ENCODE measurements at places on chromosomes 6 and 20.

- no peak for DNase-seq
- H3K27ac ChIP-seq, result no peak overlapping the region
- H3K4me1 ChIP-seq, result peaks cover 7% of the 10 kb centered on the region
- H3K36me3 ChIP-seq, result no peaks in the 10 kb centered on the region
- H3K27me3 ChIP-seq, result peaks cover 3% of the 10 kb centered on the region
These were observed 394.0 kb downstream of the LAMA2 start for GRCh38 chr6:129276986-129277385.

DNA sequence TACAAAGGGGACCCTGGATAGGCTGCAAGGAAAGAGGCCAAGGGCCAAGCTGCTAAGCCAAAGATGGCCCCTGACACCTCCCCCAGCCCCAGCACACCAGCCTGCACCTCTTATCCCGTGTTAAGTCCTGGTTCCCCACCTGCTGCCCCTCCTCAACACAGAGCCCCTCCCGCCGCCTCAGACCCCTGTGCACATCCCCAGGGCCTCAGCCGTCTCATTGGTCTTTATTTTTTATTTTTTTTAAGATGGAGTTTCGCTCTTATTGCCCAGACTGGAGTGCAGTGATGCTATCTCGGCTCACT lies 37.1 kb upstream of the MDFI start:
- H3K27ac ChIP-seq, result no peak overlapping the region
- H3K4me1 ChIP-seq, result peaks cover 5% of the 10 kb centered on the region
- no peak for DNase-seq
- H3K27me3 ChIP-seq, result no peaks in the 10 kb centered on the region
- no peak overlapping the region for H3K4me3 ChIP-seq

DNA sequence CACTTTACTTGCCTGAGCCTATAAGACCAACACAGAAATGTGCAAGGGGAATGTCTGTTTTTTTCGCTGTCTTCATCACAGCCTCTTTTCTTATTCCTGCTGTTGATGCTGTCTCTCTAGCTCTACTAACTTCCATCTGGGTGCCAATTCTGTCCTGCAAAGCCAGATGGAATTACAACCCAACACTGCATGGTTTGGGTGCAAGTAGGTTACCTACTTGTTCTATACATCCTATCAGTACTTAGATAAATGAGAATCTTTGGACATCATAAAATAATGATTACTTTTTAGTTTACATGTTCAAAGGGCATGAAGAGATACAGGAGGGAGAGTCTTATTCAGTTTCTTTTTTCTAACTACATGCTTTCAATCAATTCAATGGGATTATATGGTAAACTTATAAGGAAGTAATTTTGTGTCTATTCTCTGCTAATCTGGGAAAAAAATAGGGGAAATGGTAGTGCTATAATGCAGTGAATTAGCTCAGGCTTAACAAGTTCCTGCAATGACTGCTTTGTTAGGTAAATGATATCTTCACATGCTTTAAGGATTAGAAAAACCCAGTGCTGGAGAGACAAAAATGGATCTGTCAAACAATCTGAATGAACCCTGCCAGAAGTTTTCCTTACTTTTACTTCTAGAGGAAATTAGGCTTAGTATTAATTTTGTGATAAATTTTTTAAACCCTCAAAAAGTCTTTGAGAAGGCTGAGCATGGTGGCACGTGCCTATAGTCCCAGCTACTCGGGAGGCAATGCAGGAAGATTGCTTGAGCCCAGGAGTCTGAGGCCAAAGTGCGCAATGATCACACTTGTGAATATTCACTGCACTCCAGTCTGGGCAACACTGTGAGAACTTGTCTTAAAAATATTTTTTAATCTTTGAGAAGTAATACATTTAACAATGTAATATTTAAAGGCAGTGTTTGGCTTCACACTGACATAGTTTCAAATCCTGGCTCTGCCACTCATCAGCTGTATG lies 86.5 kb upstream of the E2F3 start:
- H3K27ac ChIP-seq, result no peak overlapping the region
- H3K27me3 ChIP-seq, result peaks cover 21% of the 10 kb centered on the region
- DNase-seq, result no peak
- H3K4me3 ChIP-seq, result no peak overlapping the region

DNA sequence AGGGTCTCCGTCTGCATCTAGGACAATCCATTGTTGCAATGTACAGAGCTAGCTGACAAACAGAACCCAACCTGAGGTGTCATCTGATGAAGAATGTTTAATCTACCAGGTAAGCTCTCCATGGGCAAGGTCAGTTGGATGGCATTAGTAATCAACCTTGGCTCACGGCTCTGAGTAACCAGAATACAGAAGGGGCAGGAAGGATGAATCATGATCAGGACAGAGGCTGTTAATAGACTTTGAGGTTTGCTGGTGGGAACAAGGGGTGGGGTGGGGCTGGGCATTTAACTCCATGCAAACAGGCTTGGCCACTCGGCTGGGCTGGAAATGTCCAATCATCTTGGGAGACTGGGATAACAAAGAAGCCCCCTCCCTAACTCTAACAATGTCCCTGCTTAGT lies 77.1 kb upstream of the MRPS10 start:
- no peak for DNase-seq
- H3K36me3 ChIP-seq, result peaks cover 26% of the 10 kb centered on the region
- H3K4me3 ChIP-seq, result peak overlapping the region; percentile 10
- H3K27me3 ChIP-seq, result no peaks in the 10 kb centered on the region
- H3K4me1 ChIP-seq, result peaks cover 35% of the 10 kb centered on the region
- peak overlapping the region; percentile 12 for H3K27ac ChIP-seq

DNA sequence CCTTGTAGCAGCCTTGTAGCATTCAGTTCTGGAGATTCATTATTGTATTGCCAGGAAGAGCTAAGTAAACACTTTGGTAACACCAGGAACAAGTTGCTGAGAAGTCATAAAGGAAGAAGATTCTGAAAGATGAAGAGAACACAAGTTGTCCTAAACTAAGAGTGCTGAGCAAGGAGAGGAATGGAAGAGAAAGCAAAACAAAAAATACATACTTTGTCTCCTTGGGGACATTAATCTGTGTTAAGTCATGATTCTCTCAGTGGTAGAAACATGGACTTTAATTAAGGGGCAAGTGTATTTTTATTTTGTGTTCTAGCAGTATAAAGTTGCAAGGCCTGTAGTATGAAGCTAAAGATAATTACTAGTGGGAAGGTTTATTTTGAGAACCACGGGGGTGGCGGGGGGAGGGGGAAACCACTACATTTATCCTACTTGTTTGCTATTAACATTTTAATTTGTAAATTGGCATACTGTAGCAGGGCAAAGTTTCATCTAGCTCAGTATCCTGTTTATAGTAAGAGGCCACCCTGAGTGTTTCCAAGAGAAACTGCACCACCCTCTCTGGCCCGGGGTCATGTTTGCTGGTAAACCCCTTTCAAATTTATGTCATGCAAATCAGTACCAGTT lies 463.0 kb downstream of the CDKAL1 start:
- no peak overlapping the region for H3K27ac ChIP-seq
- H3K4me1 ChIP-seq, result no peaks in the 10 kb centered on the region
- H3K4me3 ChIP-seq, result no peak overlapping the region
- no peak for DNase-seq
- H3K27me3 ChIP-seq, result no peaks in the 10 kb centered on the region

GRCh38 chr6:19988555-19988954 lies 151.4 kb downstream of the ID4 start:
- no peak overlapping the region for H3K4me3 ChIP-seq
- no peaks in the 10 kb centered on the region for H3K4me1 ChIP-seq
- H3K36me3 ChIP-seq, result no peaks in the 10 kb centered on the region
- H3K27me3 ChIP-seq, result no peaks in the 10 kb centered on the region
- no peak overlapping the region for H3K27ac ChIP-seq
